ENCODE measurements at places on chromosomes 11 and 22. TPM values are rescaled to one million over a fixed set of nuclear protein-coding genes. Genes with fewer than 3 reads are reported as not detected.

OR4C13 gene
- not detected for total RNA-seq

ZC3H7B gene
- total RNA-seq, result 52.4 TPM

CASP12 gene
- 0.31 TPM for total RNA-seq

SEC14L2 gene
- 15.3 TPM for total RNA-seq

AIFM3 gene
- 0.58 TPM for total RNA-seq

CAPN5 gene
- total RNA-seq, result 1.1 TPM

OR52I2 gene
- not detected for total RNA-seq

Measured in activated T-cell treated with anti-CD3 and anti-CD28 coated beads, Interleukin-2, amount 50 U/mL, for 72 hours (primary cell).